ENCODE measurements at places on chromosomes 4 and X. TPM values are rescaled to one million over a fixed set of nuclear protein-coding genes. Genes with fewer than 3 reads are reported as not detected.

CCDC120 gene
- total RNA-seq: 0.85 TPM

ADGRL3 gene
- total RNA-seq: 3.7 TPM

AR gene
- total RNA-seq: 27.5 TPM

SLC6A8 gene
- total RNA-seq: 185 TPM

SHOX gene
- not detected for total RNA-seq

SLC10A4 gene
- 0.22 TPM for total RNA-seq

CXXC4 gene
- total RNA-seq: 3.3 TPM

TEX13C gene
- total RNA-seq: not detected

GPC3 gene
- total RNA-seq: 3.5 TPM

PRKG2 gene
- 0.17 TPM for total RNA-seq

- no peak for DNase-seq
These were observed 37.2 kb upstream of the PTPN13 start for GRCh38 chr4:86556791-86557415.

- no peak for DNase-seq
These were observed 113.0 kb downstream of the NHS start for GRCh38 chrX:17488036-17488435.

- no peak for DNase-seq
These were observed 459.9 kb upstream of the GNPDA2 start for GRCh38 chr4:45186249-45186648.

DNA sequence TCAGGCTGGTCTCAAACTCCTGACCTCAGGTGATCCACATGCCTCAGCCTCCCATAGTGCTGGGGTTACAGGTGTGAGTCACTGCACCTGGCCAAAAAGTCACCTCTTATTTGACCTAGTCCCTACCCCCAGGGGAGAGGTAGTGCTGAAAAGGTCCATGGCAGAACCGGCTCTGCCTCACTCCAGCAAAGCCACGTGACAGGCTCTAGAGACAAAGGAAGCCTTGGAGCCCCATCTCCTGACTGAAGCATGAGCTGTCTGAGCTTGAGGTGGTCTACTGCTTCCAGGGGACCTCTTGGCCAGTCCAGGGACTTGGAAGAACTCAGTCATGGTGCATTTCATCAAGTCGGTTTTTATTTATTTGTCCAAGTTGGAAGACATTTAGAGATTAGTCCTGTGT is 52.5 kb upstream of the ZNF518B start:
- no peak for DNase-seq

DNA sequence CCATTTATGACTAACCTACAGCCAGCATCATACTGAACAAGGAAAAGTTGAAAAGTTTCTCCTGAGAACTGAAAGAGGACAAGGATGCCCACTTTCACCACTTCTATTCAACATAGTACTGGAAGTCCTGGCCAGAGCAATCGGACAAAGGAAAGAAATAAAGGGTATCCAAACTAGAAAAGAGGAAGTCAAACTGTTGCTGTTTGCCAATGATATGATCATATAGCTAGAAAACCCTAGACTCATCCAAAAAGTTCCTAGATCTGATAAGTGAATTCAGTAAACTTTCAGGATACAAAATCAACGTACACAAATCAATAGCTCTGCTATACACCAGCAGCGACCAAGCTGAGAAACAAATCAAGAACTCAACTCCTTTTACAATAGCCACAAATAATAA is 64.5 kb downstream of the CENPC start:
- no peak for DNase-seq

DNA sequence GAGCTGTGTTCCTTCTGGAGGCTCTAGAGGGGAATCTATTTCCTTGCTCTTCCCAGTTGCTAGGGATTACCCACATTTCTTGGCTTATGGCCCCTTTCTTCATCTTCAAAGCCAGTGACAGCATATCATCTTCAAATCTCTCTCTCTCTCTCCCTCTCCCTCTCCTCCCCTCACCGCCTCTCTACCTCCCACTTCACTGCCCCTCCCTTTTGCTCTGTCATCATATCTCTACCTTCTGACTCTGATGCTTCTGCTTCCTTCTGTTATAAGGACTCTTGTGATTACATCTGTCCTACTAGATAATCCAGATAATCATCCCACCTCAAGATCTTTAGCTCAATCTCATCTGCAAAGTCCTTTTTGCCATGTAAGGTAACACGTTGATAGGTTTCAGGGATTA is 93.1 kb upstream of the TEX13D start:
- no peak for DNase-seq

GRCh38 chr4:94014484-94015136 is 186.1 kb downstream of the ATOH1 start:
- no peak for DNase-seq

- no peak for DNase-seq
These were observed 96.6 kb downstream of the HPGD start for GRCh38 chr4:174425669-174426068.

GRCh38 chrX:39396358-39396995 is 595.2 kb downstream of the MID1IP1 start:
- no peak for DNase-seq

- no peak for DNase-seq
These were observed 312.9 kb downstream of the NLGN4X start for GRCh38 chrX:5915783-5916182.

GRCh38 chr4:47662975-47663374 is 174.9 kb downstream of the CORIN start:
- DNase-seq: no peak

- no peak for DNase-seq
These were observed 27.8 kb upstream of the LDB2 start for GRCh38 chr4:16926214-16926613.

GRCh38 chr4:37693030-37693429 is 6.9 kb upstream of the RELL1 start:
- no peak for DNase-seq

DNA sequence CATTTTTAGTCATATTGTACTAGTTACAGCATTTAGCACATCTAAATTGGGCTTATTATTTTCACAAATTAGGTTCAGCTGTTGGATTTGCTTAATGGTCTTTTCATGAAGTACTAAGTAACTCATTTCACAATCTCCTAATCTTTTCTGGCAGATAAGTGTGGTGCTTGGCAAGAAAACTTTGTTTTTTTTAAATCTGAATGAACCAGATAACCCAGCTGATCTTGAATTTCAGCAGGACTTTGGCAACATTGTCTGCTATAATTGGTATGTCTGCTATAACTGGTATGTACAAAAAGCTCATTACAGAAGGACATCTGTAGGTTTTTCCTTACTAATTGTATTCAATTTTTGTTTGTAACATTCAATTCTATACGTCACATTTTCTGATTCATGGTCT is 22.7 kb downstream of the WDR19 start:
- DNase-seq: no peak

DNA sequence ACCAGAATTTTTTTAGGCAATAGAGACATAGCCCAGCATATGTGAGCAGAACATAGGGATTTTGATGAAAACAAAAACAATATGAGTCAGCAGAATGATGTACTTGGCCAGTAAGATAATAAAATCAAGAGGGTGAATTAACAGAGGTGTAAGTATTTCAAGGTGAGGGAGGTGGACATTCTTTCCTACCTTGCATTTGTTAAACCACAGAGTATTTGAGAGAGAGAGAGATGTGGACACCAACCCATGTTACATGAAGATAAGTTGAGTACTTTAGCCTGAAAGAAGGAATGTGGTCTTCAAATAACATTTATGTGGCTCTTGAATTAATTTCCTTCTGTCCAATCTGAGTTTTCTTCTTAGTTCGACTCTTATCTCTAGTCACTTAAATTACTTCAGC is 68.6 kb downstream of the DIAPH2 start:
- no peak for DNase-seq

GRCh38 chrX:76253432-76253831 is 80.6 kb downstream of the PBDC1 start:
- no peak for DNase-seq

DNA sequence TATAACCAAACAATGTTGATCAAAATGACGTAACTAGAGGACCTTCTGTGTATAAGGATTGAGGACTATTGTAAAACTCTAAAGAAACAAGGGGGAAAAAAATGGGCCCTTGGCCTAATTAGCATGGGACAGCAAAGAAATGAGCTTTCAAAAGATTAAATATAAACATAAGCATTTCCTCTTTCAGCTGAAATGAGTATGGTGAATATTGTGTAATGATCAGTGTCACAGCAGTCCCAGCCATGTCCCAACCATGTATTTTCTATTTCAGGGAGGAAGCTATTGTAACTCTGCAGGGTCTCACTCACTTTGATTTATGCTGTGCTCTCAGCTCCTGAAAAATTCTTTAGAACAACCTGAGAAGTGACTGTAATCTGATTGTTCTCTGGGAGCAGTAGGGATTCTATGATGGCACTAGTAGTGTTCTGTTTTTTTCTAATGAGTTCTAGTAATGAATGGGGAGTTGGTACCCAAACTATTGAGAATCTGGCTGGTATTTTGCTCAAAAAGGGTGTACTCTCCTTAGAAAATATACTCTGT is 25.8 kb downstream of the ANXA10 start:
- DNase-seq: no peak
